ENCODE measurements at places on chromosomes 5 and 9.

- peak; percentile 49 for DNase-seq
Measured at GRCh38 chr9:122236681-122237080, 7.9 kb upstream of the LHX6 start.

DNA sequence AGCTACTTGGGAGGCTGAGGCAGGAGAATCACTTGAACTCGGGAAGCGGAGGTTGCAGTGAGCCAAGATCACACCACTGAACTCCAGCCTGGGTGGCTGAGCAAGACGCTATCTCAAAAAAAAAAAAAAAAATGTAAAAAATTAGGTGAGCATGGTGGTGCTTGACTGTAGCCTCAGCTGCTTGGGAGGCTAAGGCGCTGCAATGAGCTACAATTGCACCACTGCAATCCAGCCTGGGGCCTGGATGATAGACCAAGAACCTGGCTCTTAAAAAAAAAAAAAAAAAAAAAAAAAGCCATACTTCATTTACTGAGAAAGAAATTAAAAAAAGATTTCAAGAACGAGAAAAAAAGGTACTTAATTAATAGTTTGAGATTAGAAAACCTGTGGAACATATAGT, 62.1 kb downstream of the SVEP1 start:
- no peak for DNase-seq

DNA sequence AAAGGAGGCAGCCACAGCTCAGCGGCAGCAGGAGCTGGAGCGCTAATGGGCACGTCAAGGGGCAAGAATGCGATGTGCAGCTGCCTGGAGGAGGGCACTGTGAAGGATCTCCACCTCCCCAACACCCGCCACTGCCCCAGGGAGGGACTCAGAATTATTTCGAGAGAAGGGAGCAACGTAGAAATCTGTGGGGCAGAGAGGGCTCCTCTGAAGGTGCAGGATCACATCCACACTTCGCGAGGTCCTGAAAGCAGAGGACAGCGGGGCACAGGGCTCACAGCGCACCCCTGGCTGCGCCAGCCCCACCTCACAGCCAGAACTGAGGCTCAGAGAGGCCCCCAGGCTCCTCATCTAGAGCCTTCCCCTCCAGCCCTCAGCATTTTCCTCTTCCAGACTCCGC, 7.9 kb downstream of the COL23A1 start:
- DNase-seq = no peak

GRCh38 chr9:116381350-116381749, 227.8 kb downstream of the PAPPA start:
- DNase-seq = no peak

DNA sequence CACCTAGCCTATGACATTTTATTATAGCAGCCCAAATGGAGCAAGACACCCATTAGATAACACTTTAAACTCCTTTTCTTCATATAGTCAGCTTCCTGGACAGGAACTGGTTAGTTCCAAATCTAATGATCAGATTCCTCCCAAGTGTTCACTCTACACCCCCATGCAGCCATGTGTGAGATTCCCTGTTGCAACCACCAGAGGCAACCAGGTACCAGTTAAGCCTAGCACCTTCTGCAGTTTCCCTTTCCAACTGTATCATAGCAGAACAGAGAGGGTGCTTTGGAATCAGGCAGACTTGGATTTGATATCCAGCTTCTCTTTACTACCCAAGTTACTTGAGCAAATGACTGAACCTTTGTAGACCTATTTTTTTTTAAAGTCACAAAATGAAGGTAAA, 296.6 kb upstream of the PCSK5 start:
- DNase-seq = no peak

Data from RKO (cell line).